ENCODE measurements at places on chromosomes 5 and 9.

DNA sequence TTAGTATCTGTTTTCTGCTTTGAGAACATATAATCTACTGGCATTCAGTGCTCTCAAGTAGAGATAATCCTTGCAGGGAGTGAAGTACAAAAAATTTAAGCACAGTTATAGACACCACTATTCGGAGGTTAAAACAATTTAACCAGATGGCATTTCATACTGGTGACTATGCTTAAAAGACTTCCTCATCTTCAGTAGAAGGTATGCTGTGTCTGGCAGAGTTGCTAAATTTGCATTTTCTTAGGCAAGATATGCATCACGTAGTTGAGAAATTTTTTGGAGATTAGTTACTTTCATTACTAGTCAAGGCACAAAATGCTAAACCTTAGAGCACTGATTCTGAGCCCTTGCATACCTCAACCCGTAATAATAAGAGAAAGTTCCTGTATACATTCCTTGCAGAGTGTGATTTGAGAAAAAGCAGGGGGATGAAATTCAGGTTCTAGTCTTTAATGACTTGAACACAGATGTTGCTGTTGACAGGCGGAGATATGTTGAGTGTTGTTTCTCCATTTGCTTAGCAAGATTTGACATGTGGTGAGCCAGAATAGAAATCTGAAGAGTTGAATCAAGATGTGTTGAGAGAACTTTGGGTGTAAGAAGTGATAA, 70.8 kb upstream of the STARD4 start:
- H3K4me3 ChIP-seq: no peak overlapping the region
- DNase-seq: no peak
- H3K4me1 ChIP-seq: no peaks in the 10 kb centered on the region
- H3K27ac ChIP-seq: no peak overlapping the region

DNA sequence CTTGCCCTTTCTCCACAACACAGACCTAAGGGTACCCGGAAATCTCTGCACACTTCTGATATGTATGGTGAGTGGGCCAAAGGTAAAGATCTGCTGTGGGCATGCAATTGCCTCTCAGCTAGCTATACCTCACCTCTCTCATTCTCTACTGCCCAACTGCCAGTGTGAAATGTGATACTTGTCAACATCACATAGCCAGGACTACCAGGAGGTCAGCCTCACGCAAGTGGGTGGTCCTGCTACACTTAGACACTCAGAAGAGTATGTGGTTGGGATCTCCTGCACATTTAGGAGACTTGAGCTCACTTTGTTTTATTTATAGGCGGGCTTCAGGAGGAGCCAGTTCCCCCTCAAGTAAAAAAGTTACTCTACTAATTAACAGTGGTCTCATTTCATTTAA, 88.0 kb upstream of the MAN2A1 start:
- DNase-seq: no peak
- peaks cover 3% of the 10 kb centered on the region for H3K27me3 ChIP-seq
- H3K4me1 ChIP-seq: no peaks in the 10 kb centered on the region
- H3K4me3 ChIP-seq: no peak overlapping the region
- H3K36me3 ChIP-seq: no peaks in the 10 kb centered on the region

DNA sequence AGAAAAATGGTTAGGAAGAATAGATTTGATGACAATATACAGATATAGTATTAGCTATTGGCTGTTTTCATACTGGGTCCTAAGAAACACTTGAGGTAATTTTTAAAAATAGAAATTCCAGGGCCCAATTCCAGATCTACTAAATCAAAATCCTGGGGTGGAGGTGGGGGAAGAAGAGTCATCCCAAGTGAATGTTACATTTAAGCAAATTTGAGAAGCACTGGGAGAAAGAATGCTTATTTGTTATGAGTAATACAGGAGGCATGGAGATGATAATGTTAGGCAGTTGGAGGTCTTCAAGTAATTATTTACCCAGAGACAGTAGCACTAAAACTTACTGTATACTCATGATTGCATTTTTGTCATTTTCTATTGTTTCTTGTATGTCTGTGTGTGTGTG, 93.0 kb upstream of the DAB2 start:
- H3K27ac ChIP-seq: no peak overlapping the region
- no peaks in the 10 kb centered on the region for H3K27me3 ChIP-seq
- no peak for DNase-seq
- no peaks in the 10 kb centered on the region for H3K36me3 ChIP-seq

DNA sequence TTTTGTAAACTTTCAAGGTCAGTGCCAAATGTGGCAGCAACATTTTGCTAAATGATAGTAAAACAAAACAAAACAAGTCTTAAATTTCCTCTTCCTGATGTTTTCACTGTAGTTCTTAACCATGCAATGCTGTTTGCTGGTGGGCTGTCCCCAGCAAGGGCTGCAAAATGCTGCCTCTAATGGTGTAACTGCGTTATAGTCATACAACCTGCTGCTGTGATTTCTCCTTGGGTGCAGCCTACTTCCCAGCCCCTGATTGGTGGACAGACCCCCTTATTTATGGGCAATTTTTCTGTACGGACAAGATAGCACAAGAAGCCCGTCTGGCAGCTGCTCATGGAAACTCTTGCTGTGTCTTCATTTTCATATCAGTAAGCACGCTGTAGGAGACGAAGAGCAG, 26.6 kb upstream of the PIP5K1B start:
- no peak for DNase-seq
- no peaks in the 10 kb centered on the region for H3K36me3 ChIP-seq
- H3K4me1 ChIP-seq: no peaks in the 10 kb centered on the region
- H3K27ac ChIP-seq: no peak overlapping the region

DNA sequence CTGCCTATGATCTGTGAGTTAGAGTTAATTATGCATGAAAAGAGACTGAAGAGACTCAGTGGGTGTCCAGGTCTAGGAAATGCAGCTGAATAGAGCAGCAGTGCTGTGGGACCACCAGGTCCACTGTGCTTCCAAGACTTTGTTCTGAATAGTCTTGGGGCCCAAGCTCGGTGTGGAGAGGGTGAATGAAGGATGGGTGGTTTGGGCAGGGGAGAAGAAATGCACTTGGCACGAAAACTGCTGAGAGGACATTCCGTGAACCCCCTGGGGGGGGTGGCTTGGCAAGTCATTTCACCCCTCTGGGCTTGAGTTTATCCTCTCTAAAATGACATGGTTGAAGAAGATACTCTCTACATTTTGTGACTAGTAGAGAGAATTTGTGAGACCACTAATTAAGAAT, 36.0 kb upstream of the GOLPH3 start:
- DNase-seq: no peak
- H3K27me3 ChIP-seq: peaks cover 2% of the 10 kb centered on the region
- H3K27ac ChIP-seq: no peak overlapping the region
- no peaks in the 10 kb centered on the region for H3K36me3 ChIP-seq
- peaks cover 5% of the 10 kb centered on the region for H3K4me1 ChIP-seq

- DNase-seq: no peak
- H3K4me3 ChIP-seq: no peak overlapping the region
- no peak overlapping the region for H3K27ac ChIP-seq
- H3K4me1 ChIP-seq: no peaks in the 10 kb centered on the region
- peaks cover 4% of the 10 kb centered on the region for H3K27me3 ChIP-seq
These were observed 41.8 kb downstream of the ENC1 start for GRCh38 chr5:74598731-74599130.

GRCh38 chr5:125583321-125584139, 837.1 kb upstream of the ZNF608 start:
- H3K27ac ChIP-seq: no peak overlapping the region
- no peak for DNase-seq
- no peaks in the 10 kb centered on the region for H3K4me1 ChIP-seq
- no peak overlapping the region for H3K4me3 ChIP-seq
- no peaks in the 10 kb centered on the region for H3K27me3 ChIP-seq

DNA sequence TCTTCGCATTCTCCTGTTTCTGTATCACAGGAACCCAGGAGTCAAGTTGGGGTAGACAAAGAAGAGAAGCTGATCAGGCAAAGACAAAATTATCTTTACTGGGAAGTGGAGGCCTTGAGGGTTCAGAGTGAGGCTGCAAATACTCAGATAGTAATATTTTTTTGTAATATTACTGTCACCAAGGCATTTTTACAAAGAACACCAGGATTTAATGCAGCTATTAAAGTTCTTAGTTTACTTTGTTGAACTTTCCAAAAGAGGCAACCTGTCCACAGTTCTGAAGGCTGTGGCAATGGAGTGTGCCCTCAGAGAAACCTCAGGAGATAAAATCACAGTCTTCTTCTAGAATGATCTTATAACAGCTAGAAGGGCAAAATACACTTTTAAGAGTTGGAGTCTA, 74.9 kb downstream of the PGM5 start:
- H3K4me1 ChIP-seq: no peaks in the 10 kb centered on the region
- H3K27me3 ChIP-seq: no peaks in the 10 kb centered on the region
- H3K4me3 ChIP-seq: no peak overlapping the region
- no peak for DNase-seq
